ENCODE measurements at places on chromosomes 12 and 14.
A peak's percentile ranks its signal among the peaks of the same experiment; 100 is the strongest.

GRCh38 chr14:105864651-105865265, 338.4 kb downstream of the TMEM121 start:
- DNase-seq, result no peak

DNA sequence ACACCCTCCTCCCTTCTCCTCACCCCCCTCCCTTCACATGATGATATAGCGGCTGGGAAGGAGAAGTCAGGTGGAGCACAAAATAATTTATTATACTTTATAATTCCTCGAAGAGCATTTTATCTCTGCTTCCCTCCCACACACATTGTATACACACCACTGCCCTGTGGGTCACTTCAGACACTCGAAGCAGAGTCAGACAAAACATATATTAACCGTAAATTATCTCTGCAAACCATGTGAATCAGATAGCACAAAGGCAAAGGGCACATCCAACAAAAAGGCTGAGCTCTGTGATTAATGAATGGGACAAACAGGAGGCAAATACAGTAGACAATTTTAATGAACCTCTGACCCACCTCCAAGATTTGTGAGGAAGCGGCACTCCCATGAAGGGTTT, 450.7 kb downstream of the GALC start:
- no peak for DNase-seq

DNA sequence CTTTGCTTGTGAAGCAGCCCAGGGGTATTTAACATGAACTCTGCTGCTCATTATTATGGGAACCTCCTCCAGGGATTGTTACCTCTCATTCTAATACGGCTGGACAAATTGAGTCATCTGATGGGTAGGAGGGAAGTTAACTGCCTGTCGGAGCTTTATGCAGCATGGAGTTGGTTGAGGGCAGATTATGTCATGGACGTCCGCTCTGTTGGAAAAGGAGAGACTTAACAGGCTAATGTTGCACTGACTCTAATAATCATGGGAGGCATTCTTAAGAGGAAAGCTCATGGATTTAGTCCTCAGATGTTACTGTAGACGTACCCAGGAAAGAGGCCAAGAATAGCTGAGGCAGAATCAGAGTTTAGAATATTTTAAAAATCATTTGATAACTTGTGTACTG, 9.9 kb downstream of the POP5 start:
- DNase-seq, result no peak

GRCh38 chr14:37215345-37215744, 17.6 kb downstream of the MIPOL1 start:
- no peak for DNase-seq

DNA sequence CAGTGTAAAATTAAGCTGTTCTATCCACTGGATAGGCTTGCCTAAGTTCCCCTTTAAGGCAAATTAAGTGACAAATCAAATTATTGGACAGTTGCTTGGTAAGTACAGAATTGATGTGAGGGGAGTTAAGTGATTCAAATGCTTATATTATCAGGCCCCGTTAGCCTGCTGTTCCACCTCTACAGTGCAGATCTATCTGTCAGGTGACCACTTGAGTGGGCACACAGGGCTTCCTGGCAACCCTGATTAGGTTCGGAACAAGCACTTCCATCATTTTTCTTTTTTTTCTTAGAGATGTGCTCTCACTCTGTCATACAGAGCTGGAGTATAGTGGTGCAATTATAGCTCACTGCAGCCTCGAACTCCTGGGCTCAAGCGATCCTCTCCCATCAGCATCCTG, 453.8 kb downstream of the RAD51B start:
- no peak for DNase-seq

- DNase-seq, result no peak
Observed at GRCh38 chr14:105466531-105467248, 7.9 kb upstream of the CRIP2 start.

DNA sequence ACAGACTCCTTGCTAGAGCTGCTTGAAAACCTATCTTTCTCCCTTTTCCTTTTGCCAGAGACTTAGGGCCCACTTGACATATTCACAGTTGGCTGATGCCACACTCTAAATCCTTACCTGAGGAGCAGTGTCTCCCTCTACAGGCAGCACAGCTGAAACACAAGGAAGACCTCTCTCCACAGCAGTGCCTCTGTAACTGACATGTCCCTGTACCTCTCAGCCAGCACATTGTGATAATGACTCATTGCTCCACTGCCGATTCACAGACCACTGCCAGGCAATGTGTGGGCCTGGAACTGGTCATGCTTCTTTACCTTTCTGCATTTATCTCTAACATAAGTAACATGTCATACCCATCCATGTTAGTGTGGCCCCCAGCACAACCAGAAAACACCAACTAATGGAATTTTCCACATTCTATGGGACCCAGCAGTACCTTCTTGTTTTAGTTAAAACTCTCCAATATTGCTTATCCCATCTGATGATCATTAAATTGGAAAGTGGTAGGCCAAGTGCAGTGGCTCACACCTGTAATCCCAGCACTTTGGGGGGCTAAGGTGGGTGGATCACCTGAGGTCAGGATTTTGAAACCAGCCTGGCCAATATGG, 56.5 kb downstream of the GTF2A1 start:
- DNase-seq, result peak; percentile 27
